ENCODE measurements at places on chromosomes 13 and 19.
A peak's percentile ranks its signal among the peaks of the same experiment; 100 is the strongest.

- no peak for DNase-seq
Observed at GRCh38 chr13:111153977-111154332, 38.8 kb downstream of the ARHGEF7 start.

DNA sequence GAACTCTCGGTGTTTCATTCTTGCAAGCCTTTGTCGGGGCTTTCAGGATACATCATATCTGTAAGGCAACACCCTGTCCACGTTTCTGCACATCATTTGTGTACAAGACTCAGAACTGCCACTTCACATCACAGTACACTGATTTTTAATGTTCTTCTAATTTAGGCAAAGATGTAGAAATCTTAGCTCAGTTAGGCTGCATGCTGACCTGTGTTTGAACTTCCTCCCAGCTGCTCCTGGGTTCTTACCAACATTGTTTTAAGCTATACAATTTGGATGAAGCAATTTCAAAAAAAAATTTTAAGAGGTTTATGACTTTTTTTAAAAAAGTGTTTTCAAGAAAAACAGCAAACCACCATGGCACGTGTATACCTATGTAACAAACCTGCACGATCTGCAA lies 1047.9 kb upstream of the SLC10A2 start:
- no peak for DNase-seq

GRCh38 chr19:50729894-50730293 lies 6.7 kb downstream of the CLEC11A start:
- no peak for DNase-seq

- DNase-seq = no peak
Observed at GRCh38 chr13:105050686-105051085, 1484.8 kb downstream of the EFNB2 start.

DNA sequence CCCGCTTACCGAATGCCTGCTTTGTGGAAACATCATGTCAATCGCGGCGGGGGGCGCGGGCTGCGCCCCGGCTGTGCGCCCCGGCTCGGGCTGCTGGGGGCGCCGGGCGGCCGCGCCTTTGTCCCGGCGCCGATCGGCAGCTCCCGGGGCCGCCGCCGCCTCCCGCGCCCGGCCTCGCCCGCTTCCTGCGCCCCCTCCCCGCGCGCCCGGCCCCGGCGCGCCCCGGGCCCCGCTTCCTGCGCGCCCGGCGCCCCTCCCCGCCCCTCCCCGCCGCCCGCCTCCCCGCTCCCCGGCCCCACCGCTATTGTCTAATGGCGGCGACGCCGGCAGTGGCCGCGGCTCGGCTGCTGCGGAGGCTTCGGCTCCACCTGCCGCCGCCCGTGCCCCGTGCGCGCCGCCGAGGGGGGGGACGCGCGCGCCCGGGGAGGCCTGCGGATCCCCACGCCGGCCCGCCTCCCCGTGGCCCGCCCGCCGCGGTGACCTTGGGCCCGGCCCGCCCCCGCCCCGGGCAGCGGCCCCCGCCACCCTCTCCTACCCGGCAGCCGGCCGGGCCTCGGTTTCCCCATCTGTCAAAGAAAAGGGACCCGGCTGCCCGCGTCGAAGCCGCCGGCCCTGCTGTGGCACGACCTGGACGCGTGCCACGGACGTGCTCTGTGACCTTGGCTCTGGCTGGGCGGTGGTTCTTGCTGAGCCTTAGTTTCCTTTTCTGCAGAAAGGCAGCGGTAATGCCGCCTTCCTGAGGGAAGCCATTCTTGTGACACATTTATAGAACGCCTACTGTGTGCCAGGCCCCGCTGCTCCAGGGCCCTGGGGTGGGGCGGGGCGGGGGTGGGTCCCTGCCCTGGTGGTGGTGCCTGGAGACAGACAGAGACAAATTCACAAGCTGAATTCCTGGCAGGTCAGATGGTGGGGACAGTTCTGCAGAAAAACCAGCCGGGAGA lies at the start of gene TLE5:
Gene TLE5, minus strand, starts transcription at position 331 of the 941 bp plus-strand sequence. Its CDS starts 295 bp downstream, at position 36.
- peak; percentile 86 for DNase-seq

- no peak for DNase-seq
Observed at GRCh38 chr13:37914781-37915391, 45.3 kb upstream of the TRPC4 start.

DNA sequence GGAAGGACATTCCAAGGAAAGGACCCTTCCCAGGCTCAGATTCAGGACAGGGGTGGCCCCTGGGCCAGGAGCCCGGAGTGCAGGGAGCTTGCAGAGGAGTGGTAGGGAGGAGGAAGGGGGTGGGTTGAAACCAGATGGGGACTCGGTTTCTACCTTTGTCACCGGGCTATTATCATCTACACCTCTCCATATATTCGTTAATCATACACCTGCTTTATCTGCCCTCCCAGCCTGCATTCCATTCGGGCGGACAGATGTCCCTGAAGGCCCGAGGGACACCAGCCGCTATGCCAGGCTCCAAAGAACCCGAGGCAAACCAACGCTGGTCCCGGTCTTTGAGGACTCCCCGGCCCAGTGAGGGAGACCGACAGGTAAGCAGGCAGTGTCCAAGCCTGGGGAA lies 15.5 kb upstream of the MYH14 start:
- DNase-seq = no peak

- DNase-seq = no peak
Observed at GRCh38 chr19:53812335-53812734, 11.8 kb downstream of the NLRP12 start.

DNA sequence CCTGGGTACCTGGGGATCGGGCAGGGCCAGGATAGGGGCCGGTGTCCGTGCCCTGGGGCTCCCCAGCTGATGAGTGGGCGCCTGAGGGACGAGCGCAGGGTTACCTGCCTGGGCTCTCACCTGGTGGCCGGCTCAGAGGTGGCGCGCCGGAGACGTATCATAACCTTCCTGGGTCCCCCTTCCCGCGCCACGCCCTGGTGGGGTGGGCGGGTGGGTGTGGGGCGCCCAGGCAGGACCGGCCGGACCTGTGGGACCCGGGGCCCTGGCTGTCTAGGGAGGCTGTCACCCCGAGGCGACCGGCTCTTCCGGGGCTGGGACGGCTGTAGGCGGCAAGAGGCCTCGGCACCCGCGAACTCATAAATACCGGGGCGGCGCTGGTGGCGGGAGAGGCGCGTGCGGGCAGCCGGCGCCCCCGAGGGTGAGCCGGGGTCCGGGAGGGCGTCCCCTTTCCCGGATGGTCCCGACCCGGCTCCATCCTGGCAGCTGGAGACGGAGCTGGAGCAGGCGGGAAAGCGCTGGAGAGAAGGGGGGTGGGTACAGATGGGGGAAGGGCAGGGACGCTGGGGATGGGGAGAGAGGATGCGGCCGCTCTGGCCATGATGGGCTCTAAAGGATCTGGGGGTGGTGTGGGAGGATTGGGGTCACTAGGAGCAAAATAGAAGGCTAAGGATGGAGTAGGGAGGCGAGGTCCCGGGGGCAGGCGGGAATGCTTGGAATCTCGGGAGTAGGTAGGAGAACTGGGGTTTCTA lies at the start of gene ACP7:
Gene ACP7, plus strand, starts transcription at position 386 of the 749 bp plus-strand sequence. CDS start 902 bp downstream, outside the sequence.
- peak; percentile 16 for DNase-seq

DNA sequence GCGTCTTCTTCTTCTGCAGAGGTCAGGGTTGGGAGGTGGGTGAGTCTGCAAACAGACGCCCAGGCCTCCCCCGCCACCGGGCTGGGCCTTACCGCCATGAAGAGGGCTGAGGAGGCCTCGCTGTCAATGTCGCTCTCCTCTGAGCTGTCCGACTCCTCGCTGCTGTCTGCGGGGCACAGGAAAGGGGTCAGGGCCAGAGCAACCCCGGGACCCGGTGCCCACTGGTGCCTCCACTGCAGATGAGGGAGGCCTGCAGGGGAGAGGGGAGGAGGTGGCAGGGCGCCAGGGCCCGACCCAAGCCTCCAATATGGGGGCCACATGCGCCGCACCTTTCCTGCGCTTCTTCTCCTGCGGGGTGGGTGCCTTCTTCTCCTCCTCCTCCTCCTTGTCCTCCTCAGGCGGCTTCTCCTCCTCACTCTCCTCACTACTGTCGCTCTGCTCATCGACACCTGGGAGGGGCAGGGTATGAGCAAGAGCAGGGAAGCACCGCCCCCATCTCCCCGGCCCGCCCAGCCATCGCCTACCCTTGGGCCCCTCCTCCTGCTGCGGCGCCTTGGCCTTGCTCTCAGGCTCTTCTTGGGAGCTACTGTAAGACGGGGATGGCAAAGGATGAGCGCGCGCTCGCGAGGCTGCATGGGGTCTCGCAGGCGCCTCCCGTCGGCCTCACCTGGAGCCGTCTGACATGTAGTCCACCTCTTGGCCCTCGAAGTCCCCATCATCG lies 5.5 kb upstream of the PSPN start:
- DNase-seq = no peak

DNA sequence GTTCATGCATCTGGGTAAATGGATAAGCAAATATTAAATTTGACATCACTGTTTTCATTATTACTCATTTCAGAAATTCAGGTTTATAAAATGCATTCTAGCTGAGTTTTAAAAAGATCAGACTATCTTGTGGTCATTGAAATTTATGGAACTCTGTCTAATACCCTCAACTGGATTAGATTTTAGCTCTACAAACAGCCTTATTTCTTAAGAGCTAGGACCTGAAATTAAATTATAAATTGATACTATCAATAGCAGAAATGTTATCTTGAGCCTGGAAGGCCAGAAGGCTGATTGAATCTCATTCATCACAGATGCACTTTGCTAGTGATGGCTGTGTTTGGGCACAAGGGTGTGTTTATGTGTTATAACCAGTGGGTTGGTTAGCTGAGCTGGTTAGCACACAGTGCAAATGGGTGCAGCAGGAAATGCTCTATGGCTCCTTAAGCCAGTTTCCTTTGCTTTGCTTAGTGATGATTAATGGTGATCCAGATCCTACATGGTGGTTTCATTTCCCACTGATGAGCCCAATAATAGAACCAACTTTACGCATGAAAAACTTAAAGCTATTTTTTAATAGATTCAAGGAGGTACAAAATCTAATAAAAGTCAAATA lies 310.8 kb upstream of the KLF12 start:
- no peak for DNase-seq

GRCh38 chr19:2391118-2391725 lies 31.2 kb downstream of the TMPRSS9 start:
- peak; percentile 72 for DNase-seq

GRCh38 chr13:87684850-87685742 lies 13.9 kb downstream of the SLITRK5 start:
- DNase-seq = no peak

DNA sequence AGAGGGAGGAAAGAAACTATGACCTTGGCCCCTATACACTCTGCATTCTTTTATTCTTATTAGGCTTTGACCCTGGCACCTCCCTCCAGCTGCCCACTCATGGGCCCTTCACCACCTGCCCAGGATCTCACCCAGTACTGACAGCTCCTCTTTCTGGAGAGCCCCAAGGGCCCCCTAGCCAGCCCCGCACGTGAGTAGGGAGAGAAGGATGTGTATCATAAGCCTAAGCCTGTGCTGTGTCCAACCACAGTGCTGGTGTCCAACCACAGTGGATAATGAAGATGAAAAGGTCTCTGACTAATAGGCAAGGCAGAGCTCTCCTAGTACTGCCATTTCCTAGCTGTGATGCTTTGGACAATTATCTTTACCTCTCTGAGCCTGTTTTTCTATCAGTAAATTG lies 4.2 kb downstream of the DMRTC2 start:
- DNase-seq = no peak

DNA sequence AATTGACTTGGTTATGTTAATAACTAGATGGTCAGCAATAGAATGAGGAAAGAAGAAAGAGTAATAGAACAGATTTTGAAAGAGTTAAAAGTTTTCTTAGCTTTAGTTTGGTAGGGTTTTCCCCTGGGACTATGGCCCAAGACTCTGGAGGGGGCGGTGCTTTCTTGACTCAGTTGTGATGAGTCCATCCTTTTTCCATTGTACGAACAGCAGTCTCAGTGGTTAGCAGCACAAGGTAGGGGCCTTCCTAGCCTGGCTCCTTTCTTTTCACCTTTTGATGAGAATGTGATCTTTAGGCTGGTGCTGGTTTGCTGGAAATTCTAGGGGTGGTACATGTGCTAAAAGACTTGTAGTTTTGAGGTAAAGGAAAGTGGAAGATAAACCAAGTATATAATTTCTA lies 38.8 kb downstream of the ZNF506 start:
- DNase-seq = no peak

- no peak for DNase-seq
Observed at GRCh38 chr13:110850006-110850405, 64.9 kb downstream of the ANKRD10 start.

DNA sequence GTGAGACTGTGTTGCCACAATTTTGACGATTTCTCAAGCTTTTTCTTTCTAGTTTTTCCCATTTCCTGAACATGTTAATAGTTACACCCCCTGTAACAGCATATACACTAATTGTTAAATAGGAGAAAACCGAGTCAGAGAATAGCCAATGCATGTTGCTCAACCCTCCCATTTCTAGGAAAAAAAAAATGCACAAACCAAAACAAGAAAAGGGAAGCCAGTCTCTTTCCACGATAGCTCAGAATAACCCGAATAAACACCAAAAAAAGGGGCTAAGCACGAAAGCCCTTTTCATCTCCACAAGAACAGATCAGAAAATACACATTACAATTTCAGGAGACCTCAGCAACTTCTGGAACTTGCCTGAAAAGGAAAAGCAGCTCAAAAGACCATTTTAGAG lies 16.3 kb downstream of the LATS2 start:
- no peak for DNase-seq

DNA sequence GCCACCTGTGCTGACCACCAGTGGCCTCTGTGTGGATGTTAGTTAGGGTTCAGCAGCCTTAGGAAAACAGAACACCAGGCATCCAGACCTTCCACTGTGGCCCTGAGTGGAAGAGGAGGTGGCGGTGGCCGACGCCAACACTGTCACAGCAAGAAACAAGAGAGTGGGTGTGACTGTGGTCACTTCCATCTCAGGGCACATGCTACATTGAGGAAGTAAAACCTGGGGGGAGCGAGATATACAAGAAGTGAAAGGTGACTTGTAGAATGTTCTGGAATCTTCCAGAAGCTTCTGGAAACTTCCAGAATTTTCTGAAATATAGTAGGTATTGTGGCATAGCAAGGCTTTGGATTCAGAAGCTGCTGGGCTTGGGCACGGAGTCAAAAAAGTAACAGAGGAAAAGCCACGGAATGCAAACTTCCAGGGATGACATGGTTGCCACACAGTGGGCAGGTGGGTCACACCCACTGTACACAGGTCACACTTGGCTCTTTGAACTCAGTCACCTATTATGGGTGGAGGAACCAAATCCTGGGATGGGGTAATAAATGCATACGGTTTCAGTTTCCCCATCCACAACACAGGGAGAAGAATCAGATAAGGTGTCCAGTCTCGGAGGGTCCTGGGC lies 24.3 kb downstream of the GNG7 start:
- DNase-seq = peak; percentile 9

DNA sequence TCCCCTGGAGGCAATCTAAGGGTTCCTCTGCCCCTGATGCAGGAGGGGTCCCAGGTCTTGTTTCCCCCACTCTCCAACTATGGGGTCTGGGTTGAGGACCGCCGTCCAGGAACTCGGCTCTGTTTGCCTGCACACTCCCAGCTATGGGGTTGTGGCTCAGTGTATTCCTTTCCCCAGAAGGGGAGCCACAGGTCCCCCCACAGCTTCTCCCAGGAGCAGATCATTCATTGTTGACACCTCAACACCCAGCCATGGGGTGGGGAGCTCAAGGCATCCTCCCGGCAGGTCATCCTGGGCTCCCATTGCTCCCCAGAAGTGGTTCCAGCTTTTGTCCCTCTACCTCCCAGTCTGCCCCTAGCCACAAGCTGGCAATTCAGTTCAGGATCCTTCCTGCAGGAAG lies 975 bp downstream of the ZNF358 start:
- no peak for DNase-seq

GRCh38 chr13:30108913-30109237 lies 198.5 kb downstream of the KATNAL1 start:
- no peak for DNase-seq
